ENCODE measurements at places on chromosomes 2 and 18. TPM values are rescaled to one million over a fixed set of nuclear protein-coding genes. Genes with fewer than 3 reads are reported as not detected.

Gene LONRF2
- total RNA-seq: 9.6 TPM

GRCh38 chr18:31657823-31658669 lies 26.3 kb downstream of the B4GALT6 start:
- DNase-seq: no peak

GRCh38 chr2:20844246-20844645 lies 21.3 kb upstream of the LDAH start:
- DNase-seq: no peak

DNA sequence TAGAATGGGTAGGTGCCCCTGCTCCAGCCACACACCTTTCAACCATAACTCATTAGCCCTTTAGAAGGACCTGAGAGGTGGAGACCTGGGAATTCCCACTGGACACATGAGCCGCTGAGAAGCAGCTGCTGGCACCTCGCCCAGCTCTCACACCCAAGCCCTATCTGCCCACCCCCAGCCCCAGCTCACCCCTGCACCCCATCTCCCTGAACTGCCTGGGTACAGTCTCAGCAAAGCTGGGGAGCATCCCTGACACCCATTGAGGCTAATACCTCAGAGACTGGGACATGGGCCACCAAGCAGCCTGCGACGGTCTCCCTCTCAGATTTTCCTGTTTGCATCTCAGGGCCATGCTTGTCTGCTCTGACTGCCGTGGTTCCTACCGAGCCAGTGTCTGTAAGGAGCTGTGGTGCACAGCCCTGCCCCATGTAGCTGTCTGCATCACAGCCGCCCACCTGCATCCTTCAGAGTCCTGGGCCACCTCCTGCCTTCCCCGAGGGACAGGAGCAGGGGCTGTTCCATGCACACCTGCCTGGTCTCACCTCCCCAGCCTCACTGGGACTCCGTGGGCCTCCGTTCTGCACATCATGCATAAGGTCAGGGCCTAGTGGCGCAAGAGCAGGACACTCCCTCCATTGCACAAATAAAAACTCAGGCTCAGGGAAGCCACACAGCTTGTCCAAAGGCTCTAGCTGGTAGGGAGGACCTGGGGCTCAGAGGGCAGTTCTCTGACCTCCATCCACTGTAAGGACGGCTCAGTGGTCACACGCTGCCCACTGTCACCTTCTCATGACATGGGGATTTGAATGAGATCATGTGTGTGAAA lies 90.0 kb downstream of the SEPTIN10 start:
- no peak for DNase-seq
